Retina (tissue), 1 donor: ENCODE measurements at places on chromosomes 11 and 22.

- no peak for DNase-seq
Measured at GRCh38 chr11:17197431-17197898, 10.3 kb downstream of the PIK3C2A start.

DNA sequence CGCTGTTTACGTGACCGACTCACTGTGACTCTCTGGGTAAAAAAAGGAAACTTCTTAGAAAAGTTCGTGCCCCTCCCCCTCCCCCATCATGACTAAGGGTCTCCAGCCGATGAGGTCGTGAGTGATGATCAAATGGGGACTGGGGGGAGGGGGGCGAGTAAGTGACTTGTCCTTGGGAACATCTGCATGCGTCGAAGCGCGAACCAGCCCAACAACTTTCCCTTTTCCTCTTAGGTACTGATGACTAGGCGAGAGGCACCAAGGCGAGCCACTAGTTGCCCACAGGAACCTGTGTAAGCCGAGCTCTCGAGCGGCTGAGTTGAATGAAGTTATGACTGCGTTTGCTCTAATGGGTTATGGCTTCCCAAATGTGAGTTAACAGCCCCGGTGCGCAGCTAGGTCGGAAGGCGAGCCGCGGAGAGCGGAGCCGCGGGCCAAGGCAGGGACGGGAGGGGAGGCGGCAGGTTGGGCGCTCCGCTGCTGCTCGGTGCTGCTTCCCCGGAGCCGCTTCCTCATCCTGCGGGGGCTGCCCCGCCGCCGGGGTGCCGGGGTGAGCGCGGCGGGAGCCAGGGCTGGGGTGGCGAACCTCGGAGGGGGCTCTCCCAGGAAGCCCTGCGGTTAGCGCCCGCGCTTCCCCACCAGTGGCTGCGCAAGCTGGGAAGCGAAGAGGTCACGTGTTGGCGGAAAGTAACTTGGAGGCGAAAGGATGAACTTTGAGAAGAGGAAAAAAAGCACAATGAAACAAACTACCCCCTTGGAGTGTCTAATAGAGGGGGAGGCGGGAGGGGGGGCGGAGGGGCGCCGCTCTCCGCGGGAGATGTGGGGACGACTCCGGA lies 22.1 kb upstream of the BDNF start:
- peak; percentile 70 for DNase-seq

- no peak for DNase-seq
Measured at GRCh38 chr11:107157809-107158187, 139.5 kb upstream of the GUCY1A2 start.

DNA sequence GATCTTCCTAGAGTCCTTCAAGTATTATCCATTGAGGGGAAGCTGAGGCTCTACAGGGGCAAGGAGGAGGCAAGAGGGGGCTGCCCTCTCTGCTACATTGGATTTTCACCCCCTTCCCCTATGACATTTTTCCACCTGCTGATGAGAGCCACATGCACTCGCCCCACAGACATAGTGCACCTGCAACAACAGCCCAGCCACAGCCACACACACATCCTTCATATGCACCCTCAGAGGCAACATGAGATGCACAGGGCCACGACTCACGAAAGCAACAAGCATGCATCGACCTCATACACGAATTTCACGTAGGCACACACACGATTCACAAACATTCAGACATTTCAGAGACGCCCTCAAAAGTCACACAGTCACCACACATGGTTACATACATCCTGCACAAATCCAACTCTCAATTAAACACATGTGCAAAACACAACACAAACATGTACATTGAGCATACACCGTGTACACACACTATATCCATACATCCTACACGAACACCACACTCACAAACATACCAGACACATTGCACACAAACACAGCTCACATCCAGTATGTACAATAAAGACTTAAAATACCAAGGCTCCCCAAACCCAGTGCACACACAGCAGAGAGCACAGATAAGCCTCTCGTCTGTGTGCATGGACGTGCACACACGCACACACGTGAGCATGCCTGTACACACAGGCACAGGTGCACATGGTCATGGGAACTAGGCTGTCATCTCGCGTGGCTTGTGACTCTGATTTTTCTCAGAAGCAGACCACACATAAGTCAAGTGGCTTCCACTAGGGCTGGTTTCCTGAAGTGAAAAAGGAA lies 6.3 kb upstream of the LRRC32 start:
- DNase-seq, result no peak
